Hematopoietic multipotent progenitor cell treated with erythropoietin and hydrocortisone succinate and interleukin-3 and kit ligand, for 17 days (in vitro differentiated cells): ENCODE measurements at places on chromosomes 1 and 21.

- DNase-seq = no peak
Observed at GRCh38 chr1:231581859-231582258, 44.7 kb upstream of the DISC1 start.

DNA sequence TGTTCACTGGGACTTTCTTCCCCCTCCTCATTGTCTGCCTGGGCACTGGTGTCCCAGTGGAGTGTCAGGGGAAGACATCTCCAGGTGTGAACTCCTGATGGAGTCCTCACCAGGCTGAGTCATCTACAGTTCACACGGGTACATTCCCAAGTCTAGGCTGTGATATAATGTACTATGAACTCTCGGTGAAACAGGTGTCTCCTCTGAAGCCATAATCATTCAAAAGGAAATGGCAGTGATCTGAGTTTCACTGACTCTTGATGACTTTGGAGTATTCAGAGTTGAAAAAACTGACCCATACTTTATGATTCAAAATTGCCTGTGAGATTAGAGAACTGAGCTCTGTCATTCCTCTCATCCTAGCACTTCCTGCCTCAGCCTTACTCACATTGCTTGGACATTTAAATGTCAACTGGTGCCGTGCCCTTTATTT, 9.1 kb downstream of the LAMC2 start:
- DNase-seq = no peak

DNA sequence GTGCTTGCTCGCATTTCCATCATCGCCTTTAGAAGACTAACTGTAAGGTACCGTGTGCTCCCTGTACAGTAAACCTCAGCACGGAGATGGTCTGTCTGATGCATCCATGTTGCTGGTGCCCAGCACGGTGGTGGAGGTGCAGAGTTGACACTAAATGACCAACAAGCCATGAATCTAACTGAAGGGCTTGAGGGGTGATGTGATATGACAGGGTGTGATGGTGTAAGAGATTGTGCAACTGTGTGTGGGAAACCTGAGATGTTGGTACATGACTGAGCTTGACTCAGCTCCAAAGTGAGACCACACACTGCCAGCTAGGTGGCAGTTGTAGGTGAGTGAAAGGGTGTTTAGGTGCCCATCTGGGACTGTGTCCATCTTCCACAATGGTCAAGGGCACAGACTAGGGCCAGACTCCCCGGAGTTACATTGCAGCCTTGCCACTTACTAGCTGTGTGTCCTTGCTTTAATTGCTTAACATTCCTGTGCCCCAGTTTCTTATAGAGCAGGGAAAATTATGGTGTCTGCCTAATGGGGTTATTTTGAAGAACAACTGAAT, 21.4 kb downstream of the SLC2A1 start:
- DNase-seq = peak; percentile 85

GRCh38 chr1:196607981-196608380, 259 bp downstream of the KCNT2 start:
- no peak for DNase-seq

GRCh38 chr1:167996266-167996665, 59.4 kb upstream of the MPC2 start:
- DNase-seq = no peak

DNA sequence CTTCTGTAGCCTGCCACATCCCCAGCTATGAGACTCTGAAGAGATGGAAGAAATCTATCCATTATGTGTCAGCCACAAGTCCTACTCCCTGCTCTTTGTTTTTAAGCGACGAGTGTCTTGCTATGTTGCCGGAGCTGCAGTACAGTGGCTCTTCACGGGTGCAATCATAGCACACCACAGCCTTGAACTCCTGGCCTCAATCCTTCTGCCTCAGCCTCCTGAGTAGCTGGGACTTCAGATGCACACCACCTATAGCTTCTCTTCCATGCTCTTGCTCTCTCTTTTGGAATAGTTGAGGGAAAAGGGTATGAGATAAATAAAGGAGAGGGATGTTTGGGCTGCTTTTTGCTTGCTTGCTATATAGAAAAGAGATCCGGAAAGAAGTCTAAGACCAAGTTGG, 1.6 kb downstream of the TUFT1 start:
- peak; percentile 10 for DNase-seq

DNA sequence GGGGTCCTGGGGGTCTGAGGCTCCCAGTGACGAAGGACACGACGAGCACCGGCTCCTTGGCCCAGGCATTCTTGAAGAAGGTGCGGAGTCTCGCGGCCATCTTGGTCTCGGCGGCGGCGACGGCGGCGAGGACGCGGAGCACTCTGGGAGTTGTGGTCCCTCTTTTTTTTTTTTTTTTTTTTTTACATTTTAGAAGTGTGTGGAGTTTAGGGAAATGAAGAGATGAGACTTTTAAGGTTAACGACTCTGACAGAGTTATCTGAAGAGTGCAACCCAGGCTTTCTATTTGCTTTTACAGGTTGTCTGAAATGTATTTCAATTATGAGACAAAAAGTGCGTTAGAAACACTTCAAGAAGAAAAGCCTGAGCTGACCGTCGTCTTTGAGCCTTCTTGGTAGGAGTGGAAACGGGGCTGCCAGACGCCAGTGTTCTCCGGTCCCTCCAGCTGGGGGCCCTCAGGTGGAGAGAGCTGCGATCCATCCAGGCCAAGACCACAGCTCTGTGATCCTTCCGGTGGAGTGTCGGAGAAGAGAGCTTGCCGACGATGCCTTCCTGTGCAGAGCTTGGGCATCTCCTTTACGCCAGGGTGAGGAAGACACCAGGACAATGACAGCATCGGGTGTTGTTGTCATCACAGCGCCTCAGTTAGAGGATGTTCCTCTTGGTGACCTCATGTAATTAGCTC, 9.7 kb downstream of the OR2B11 start:
- DNase-seq = no peak

DNA sequence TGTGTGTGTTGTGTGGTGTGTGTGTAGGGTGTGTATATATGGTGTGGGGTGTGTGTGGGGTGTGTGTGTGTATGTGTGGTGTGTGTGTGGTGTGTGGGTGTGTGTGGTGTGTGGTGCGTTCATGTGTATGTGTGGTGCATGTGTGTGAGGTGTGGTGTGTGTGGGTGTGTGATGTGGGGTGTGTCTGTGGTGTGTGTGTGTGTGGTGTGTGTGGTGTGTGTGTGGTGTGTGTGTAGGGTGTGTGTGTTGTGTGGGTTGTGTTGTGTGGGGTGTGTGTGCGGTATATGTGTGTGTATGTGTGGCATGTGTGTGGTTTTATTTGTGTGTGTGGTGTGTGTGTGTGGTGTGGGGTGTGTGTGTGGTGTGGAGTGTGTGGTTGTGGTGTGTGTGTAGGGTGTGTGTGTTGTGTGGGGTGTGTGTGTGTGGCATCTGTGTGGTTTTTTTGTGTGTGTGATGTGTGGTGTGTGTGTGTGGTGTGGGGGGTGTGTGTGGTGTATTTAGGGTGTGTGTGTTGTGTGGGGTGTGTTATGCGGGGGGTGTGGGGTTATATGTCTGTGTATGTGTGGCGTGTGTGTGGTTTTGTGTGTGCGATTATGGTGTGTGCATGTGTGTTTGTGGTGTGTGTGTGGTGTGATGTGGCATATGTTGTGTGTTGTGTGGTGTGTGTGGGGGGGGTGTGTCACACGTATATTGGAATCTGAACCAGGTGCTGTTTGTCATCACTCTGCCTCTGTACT, 17.1 kb upstream of the ZBTB21 start:
- no peak for DNase-seq

GRCh38 chr21:46393451-46393940, 65.2 kb upstream of the DIP2A start:
- no peak for DNase-seq

DNA sequence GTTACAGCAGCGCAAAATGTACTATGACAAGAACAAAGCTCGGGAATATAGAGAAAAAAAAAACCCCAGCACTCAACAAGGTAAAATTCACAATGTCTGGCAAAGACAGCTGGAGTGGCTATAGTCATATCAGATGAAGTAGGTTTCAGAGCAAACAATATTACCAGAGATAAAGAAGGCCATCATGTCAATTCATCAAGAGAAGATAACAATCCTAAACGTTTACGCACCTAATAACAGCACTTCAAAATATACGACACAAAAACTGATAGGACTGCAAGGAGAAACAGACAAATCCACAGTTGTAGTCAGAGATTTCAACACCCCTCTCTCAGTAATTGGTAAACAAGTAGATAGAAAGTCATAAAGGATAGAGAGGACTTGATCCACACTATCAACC, 455.2 kb downstream of the PTPRU start:
- DNase-seq = no peak

GRCh38 chr1:100145116-100145515, 12.2 kb downstream of the TRMT13 start:
- no peak for DNase-seq

- DNase-seq = no peak
Observed at GRCh38 chr1:59917026-59917784, 9.4 kb downstream of the CYP2J2 start.

- DNase-seq = no peak
Observed at GRCh38 chr1:224377676-224378006, 21.0 kb downstream of the CNIH4 start.

GRCh38 chr1:27536767-27537166, 46.8 kb upstream of the WASF2 start:
- no peak for DNase-seq

DNA sequence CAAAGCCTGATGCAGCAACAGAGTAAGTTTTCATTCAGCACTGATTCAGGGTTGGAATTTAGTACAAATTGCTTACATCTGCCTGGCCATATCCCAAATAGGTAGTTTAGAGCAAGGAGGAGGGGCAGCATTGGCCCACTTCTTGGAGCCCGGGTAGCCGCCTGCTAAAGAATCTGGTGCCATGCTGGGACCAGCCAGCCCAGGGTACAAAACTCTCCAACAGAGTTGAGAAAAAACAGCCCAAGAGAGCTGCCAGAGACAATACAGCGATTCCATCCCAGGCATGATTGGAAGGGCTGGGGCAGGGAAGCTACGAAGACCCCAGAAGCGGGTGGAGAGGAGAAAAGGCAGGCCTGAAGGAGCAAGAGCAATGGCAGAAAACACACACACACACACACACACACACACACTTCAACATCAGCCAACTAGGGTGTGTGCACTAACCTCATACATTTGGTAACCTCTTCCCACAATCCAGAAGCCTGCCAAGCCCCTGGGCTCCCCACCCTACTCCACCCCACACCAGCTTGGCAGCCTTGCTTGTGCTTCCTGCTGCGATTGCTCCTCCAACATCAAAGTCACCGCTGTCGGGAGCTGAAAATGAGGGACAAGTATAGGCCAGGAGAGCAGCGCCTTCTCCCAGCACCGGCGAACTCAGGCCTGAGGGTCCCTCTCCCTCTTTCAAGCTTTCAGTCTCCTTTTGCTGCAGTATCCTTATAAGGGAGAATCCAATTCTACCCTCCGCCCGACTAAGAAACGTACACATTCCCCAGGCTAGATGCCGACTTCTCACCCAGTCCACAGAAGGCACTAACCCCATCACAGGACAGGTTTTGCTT, 1.2 kb downstream of the PIK3C2B start:
- DNase-seq = no peak

DNA sequence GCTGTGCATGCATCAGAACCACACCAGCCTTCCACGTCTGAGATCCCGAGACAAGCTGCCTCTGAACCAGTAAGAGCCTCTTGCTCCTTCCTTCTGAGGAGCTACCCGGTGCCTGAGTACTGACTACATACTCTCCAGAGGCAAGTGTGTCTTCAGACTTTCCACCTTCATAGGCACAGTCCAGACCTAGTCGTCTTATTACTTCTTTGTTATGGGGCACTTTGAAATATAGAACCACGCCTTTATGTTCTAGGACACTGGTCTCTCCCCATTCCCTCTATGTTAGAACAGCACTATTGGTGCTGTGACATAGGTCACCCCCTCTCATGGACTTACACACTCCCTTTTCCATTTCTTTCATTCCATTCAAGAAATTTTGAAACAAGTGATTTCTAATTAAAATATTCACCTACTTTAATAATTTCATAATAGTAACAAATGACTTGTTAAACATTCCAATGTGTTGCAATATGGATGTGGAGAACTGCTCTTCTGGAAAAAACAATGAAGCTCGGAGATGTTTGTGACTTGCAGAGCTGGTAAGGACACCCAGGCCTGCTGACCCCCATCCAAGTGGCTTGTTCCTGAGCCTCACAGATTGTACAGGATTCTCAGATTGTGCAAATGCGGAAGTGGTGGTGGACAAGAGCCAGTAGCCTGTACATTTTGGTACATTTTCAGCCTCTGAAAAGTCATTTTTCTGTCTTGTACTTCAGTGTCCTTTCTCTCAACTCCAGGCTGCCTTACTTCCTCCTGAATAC, 76.1 kb upstream of the SIPA1L2 start:
- no peak for DNase-seq

GRCh38 chr1:187871177-187871845, 1042.6 kb downstream of the PLA2G4A start:
- no peak for DNase-seq

DNA sequence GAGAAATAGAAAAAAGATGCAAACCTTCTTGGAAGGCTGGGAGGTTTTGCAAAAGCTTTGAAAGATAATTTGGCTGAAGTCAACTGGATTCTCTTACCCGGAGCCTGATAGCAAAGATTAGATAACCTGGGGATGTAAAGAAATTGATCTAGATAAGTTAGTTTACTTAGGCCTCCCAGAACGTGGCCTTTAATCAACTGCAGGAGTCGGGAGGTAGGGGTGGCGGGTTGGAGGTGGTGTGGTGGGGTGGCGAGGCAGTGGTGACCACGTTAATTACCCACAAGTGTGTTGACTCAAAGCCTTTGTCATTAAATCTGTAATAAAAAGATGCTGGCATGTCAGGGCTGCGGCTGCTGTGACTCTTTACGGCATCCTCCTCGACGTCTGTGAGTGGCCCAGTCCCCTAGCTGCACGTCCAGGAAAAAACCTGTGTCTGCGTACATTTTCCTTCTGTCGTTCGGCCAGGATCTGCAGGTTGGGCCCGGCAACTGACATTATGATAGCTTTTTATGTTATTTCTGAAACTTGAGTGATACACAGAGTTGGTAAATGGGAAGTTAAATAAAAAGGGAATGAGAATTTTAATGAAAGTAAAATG, 51.1 kb upstream of the B3GALT2 start:
- no peak for DNase-seq

DNA sequence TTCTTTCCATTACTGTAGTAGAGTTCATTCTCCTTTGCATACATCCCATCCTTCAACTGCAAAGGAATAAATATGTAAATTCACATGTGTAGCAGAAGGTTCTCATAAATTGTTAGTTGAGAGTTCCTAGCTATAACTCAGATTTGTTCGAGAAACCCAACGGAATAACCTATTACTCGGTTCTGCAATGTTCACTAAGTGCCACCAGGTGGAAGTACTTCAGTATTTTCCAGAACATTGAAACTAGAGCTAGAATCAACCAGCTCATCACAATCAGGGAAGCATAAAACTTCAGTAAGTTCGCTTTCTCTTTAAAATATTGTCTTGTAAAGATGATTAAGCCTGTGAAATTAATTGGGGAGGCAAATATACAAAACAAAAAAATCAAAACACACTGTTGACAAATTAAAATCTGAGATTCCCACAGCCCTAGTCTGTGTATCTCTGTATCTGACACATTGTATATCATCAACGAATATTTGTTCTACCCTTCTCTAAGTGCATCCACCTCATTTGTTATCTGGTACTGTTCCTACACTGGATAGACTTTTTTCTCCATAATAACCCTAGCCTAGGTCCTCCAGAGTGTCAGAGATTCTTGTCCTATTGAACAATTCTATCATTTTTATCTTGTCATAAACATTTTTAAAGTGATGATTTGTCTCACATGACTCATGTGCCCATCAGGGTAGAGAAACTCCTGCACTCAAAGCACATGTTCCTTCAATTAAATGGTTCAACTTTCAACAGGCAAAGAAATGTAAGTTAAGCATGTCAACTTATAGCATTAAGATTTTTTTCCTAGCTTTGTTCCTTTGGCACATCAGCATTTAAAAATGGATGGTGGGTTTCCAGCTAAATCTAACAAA, 31.9 kb downstream of the MROH9 start:
- no peak for DNase-seq
